ENCODE measurements at places on chromosomes 4 and X. TPM values are rescaled to one million over a fixed set of nuclear protein-coding genes. Genes with fewer than 3 reads are reported as not detected.
A peak's percentile ranks its signal among the peaks of the same experiment; 100 is the strongest.

DNA sequence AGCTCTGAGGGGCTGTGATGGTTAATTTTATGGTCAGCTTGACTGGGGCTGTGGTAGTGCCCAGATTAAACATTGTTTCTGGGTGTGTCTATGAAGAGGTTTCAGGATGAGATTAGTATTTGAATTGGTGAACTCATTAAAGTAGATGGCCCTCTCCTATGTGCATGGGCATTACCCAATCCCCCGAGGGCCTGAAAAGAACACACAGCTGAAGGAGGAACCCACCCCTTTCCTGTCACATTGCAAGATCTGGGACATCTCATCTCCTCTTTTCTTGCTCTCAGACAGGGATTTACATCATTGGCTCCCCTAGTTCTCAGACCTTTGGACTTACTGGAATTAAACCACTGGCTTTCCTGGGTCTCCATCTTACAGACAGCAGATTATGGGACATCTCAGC is 29.4 kb upstream of the NDP start:
- DNase-seq = no peak

DNA sequence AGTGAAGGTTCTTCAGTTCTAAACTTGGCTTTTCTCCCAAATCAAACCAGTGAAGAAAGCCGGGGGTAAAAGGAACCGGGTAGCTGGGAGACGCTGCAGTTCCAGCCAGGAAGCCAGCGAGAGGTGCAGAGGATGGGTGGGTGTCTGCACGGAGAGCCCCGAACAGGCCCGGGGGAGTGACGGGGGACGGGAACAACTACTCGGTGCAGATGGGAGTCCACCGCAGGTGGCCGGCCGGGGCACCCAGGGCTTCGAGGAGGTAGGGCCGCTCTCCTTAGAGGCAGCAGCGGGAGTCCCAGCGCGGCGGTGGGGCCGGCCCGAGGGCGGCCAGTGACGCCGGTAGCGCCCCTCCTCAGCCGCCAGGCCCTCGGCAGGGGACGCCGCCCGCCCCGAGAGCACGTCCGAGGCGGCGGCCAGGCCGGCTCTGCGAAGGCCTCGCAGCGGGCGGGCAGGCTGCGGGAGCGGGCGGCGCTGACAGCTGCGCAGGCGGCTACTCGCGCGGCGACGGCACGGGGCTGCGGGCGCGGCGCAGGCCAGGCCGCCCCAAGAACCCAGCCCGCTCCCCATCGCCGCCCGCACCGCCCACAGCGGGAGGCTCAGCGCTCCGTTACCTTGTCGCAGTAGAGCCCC is 449 bp downstream of the FBXL5 start:
- peak; percentile 65 for DNase-seq

GRCh38 chr4:171118091-171118490 is 695.1 kb upstream of the GALNTL6 start:
- DNase-seq = no peak

- DNase-seq = no peak
These were observed 19.5 kb upstream of the SYTL5 start for GRCh38 chrX:37986893-37987292.

The INTU gene
- total RNA-seq = 15.0 TPM

GRCh38 chr4:71857713-71858451 is 74.0 kb upstream of the GC start:
- DNase-seq = no peak

The ERAS gene
- total RNA-seq = not detected

The SRPK3 gene
- total RNA-seq = 2.7 TPM

GRCh38 chr4:80054375-80054774 is 18.7 kb downstream of the ANTXR2 start:
- no peak for DNase-seq

- DNase-seq = no peak
These were observed 6.3 kb downstream of the SFRP2 start for GRCh38 chr4:153782581-153782980.

DNA sequence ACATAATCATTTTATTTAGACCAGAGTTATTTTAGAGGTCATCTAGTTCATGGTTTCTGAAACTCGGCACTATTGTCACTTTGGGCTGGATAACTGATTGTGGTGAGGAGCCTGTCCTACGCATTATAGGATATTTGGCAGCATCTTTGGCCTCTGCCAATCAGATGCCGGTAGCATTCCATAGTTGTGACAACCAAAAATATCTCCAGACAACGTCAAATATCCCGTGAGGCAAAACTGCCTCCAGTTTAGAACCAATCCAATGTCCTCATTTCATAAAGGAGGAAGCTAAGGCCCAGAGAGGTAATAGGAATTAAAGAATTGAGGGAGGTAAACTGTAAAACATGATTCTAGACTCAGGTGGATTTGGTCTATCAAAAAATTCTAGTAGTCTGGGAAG is 6.1 kb downstream of the ZMAT1 start:
- no peak for DNase-seq

GRCh38 chr4:8120501-8120900 is 38.1 kb downstream of the ABLIM2 start:
- no peak for DNase-seq

The VCX2 gene
- total RNA-seq = not detected

GRCh38 chr4:5812506-5813229 is 80.2 kb downstream of the CRMP1 start:
- peak; percentile 60 for DNase-seq

DNA sequence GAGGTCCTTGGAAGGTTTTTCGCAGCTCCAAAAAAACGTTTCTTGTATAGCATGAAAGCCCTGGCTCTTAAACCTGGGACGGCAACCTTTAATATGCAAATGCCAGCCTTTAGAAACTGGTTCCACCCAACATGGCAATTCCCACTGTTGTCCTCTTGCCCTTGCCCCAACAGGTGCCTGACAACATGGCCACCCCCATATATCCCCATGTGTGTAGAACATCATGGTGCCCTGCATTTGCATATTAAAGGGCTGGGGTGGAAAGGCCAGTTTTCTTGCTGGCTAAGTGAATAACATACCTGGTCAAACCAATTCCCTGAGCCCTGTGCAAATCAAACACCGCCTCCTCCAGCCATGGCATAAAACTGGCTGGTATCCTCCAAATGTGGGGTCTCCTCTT is 26.0 kb upstream of the GLRA3 start:
- DNase-seq = no peak

GRCh38 chr4:44761306-44761705 is 35.0 kb upstream of the GNPDA2 start:
- no peak for DNase-seq

All from ureter (tissue), 1 donor.